ENCODE measurements at places on chromosomes 2 and 18.

DNA sequence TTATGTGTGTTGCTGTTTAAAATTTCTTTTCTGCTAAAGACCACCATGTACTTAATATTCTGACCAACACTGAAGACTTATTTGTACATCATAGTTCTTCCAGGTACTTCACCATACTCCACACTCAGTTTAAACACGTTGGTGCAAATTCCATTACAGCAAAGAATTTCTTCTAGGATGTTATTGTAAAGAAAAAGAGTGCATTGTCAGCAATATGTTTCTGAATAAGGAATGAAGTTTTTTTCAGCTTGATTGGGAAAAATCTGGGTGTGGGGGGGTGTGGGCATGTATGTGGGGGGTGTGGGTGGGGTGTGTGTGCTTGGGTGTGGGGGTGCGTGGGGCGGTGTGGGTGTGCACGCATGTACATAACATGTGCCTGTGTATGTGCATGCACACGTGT is 164.1 kb downstream of the PTGR3 start:
- no peak for DNase-seq

DNA sequence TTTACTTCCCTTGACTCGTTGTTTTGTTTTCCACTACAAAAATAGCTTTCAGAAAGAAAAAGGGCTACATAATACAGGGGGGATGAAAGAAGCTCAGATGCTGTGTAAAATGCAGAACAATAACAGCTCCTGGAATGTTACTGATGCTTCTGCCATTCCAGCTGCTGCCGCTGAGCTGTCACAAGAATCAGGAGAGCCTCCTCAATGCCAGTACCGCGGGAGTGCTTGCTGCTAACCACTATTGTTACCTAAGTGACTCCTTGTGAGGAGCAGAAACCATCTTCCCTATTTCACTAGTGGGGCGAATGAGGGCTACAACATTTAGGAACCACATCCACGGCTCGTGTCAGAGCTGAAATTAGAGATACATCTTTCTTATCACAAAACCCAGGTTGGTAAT is 384.8 kb downstream of the GALR1 start:
- no peak for DNase-seq

DNA sequence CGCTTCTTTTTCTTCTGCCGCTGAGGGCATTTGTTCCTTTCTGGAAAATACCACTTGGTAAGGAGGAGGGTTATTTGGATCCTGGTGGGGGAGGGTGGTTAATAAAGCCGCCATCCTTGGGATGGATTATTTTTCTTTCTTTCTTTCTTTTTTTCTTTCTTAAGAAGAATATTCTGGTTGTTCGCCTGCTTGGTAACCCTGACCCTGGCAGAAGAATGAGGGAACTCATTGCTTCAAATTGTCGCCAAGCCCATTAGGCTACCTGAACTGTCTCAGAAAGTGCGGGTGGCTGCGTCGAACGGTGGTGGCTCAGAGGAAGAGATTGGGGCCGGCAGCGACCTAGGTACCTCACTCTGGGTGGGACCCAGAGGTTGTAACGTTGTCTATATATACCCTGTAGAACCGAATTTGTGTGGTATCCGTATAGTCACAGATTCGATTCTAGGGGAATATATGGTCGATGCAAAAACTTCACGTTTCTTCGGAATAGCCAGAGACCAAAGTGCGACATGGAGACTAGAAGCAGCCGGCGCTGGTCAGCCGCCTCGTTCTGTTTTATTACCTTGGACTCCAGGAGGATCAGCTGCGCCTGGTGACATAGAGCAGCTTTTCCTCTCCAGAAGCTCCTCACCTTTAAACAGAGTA is 1.3 kb upstream of the HOXD4 start:
- no peak for DNase-seq

DNA sequence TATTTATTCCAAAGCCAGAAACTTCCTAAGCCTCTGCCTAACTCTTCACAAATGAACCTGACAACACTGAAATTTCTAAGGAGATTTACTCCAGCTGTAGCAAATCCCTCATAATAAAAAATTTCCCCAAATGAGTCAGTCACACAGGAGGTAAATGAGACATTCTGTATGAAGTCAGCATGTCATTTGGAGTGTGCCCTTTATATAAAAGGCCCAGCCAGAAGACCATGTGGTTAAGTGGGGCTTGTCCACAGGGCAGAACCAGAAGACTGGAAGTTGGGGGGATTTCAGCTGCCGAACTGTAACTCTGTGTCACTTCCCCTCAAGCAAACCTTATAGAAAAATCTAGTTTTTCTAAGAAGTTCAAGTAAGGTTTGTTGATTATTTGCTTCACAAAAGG is 30.2 kb downstream of the NRP2 start:
- DNase-seq = no peak
